ENCODE measurements at places on chromosomes 2 and 18.

DNA sequence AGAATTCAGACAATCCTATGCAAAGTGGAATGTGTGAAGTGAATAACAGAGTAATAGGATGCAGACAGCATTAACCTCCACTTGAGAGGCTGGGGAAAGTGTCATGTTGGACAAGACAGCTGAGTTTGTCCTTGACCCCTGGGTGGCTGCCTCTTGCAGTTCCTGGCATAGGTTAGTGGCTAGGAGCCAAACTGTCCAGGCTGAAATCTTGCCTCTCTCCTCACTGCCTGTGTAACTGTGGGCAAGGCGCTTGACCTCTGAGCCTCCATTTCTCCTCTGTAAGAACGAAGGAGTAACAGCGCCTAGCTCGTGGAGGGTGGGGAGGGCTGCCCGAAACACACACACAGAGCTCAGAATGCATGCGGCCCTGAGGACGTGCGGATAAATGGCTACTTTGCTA is 34.8 kb upstream of the LDLRAD4 start:
- no peak for DNase-seq

DNA sequence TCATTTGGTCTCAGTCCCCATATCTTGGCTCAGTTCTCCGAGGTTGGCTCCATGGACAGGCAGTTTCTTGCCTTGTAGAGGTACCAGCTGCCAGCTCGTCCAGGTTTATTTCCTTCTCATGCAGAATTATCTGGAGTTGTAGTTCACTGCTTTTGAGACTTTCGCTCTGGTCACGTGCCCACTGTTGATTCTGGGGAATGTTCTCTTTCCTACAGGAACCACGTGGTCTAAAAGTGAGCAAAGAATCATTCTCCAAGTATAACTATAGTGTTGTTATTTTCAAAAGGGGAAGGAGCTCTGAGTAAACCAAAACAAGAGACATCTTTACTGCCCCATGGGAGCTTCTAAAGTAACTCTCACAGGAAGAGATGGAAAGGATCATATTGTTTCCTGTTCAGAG is 41.2 kb upstream of the RAB27B start:
- DNase-seq, result no peak

DNA sequence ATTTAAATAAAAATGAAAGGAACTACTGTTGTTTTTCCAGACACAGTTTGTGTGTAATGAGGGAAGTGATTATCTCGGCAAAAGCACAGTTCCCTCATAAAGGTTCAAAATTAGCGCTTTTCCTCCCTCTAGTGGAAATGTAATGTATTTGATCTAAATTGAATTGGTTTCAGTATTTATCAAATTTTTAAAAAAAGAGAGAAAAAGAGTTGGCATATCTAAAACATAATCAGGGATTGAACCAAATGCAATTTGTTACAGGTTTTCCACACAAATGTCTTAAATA is 37.5 kb downstream of the CMPK2 start:
- no peak for DNase-seq

- no peak for DNase-seq
Observed at GRCh38 chr2:233707940-233708644, 4.6 kb upstream of the UGT1A5 start.

DNA sequence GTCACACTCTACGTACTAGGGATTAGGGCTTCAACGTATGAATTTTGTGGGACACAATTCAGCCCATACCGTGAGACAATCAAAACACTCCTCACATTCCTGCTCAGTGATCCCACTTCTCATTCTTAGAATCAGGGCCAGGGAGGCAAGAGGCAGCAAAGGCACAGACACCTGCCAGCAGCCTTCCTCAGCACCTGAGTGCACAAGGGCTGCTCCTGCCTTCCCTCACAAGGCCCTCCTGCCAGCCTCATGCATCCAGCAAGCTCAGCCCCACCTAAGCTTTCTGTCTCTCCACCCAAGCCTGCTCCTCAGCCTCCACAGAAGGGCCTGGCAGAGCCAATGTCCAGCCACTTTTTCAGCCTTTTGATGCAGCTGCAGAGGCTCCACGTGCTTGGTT is 141.6 kb downstream of the SP3 start:
- no peak for DNase-seq

- no peak for DNase-seq
Observed at GRCh38 chr2:28678944-28679343, 72.7 kb upstream of the PPP1CB start.

DNA sequence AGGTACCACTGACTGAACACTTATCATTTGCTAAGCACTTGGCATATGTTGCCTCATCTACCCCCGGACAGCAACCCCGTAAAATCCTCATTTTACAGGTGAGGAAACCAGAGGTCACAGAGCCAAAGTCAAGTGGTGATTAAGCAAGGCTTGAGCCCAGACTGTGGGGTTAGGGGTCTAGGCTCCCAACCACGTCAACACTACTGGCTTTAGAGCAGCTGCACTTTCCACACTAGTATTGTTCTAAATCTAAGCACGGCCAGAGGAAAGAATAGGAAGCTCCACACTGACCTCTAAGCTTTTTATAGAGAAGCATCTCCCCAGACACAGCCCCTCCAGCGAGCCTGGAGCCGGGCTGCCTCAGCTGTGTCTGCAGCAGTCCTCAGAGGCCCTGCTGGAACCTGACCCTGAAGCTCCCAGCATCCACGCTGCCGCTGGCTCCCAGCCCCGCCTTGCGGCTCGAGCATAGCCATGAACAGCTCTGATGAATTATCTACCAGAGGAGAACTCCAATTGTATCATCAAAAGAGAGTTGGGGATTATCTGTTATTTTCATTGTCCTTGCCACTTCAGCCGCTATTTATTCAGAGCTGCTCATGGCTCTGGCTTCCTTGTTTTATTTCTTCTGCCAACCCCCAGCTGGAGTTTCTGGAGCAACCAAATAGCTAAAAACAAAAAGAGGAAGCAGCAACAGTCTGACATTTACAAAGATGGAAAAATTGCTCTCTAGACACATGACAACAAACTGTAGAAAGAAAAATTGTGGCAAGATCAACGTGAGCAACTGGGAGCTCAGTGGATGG is 62.2 kb upstream of the RTN4 start:
- no peak for DNase-seq

DNA sequence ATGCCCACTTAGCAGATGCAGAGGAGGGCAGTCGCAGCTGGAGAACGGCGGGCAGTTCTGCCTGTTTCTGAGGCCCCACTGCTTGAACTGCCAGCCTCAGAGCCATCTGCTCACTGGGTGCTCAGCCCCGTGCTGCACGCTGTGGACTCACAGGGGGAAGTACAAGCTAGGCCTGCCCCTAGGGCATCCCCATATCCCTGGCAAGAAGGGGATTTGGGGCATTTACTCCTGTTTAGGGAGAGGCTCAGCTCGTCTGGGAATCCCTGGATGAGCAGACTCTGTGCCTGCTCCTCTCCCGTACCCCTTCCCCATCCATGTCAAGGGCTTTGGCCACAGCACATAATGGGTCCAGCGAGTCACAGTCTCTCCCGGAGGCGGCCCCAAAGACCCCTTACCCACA is 169.8 kb upstream of the PKDCC start:
- no peak for DNase-seq

DNA sequence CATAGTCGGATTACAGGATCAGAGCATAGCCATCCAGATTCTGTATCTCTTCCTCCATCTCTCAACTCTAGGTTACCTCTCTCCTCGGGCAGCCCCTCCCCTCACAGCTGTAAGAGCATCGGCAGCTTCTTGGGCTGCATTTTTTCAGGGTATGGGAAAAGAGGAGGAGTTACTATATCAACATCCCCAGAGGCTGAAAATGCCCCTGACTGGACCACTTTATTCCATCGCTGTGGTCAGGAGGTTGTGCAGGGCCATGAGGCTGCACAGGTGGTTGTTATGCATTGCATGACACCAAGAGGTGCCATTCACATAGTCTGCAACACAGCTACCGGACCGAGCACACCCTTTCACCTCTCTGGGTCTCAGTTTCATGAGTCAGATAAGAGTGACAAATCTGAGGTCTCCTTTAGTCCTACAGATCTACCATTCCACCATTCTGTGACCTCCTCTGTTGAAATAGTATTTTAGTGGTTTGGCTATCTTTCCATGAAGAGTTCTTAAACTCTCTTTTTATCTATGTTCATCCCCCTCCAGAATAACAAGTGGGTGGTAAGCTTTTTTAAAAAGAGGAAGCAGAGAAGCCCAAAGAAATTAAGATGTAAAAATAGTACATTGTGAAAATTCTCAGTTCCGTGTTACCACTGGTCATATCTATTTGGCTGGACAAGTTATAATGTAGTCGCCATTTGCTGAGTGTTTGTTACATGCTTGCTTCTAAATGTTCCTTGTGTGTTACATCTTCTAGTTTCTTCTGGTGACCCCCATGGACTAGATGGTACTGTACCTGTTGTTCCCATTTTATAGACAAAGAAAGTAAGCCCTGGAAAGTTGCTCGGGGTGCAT is 56.6 kb upstream of the SLC1A4 start:
- DNase-seq, result no peak

DNA sequence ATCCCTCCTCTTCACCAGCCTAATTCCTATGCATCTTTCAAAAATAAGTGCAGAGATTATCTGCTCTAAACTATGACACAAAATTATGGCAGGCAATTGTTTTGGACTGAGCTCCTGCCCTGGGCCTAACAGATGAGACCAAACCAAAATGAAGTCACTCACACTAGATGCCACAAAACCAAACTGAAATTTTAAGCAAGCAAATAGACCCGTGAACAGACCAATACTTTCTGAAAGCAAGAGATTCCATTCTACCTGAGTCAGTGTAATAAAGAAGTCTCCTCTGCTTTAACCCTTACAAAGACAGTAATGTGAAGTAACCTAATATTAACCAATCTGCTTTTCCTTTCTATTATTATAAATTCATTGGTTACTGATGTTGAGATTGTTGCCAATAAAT is 84.3 kb downstream of the RIT2 start:
- DNase-seq, result no peak

- no peak for DNase-seq
Observed at GRCh38 chr2:171747371-171747770, 60.1 kb downstream of the DYNC1I2 start.

DNA sequence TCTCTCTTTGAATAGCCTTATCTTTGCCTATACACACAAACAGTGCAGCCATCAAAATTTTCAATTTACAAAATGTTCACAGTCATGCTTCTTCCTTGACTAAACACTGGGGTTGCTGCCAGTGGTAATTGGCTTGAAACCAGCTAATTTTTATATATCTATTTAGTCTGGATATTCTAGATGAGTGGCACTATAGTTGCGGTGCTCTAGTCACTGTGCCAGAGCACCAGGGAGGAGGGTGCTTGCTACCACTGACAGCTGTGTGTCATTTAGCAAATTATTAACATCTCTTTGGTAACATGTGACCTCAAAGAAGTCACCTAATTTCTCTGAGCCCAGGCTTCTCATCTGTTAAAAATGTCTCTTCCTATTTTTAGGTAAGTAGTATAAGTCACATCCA is 130.4 kb downstream of the MEIS1 start:
- DNase-seq, result no peak

GRCh38 chr2:120566331-120567035 is 169.2 kb upstream of the GLI2 start:
- DNase-seq, result no peak

DNA sequence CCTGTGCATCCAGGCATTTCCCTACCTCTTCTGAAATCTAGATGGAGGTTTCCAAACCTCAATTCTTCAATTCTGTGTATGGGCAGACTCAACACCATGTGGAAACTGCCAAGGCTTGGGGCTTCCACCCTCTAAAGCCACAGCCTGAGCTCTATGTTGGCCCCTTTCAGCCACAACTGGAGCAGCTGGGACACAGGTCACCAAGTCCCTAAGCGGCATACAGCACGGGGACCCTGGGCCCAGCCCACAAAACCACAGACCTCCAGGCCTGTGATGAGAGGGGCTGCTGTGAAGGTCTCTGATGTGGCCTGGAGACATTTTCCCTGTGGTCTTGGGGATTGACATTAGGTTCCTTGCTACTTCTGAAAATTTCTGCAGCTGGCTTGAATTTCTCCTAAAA is 255.4 kb downstream of the TDRD15 start:
- no peak for DNase-seq

All from NCI-H1417 treated with DMSO at 0.1 percent for 48 hours (cell line).